Panc1 (cell line): ENCODE measurements at places on chromosomes 6 and 20.

DNA sequence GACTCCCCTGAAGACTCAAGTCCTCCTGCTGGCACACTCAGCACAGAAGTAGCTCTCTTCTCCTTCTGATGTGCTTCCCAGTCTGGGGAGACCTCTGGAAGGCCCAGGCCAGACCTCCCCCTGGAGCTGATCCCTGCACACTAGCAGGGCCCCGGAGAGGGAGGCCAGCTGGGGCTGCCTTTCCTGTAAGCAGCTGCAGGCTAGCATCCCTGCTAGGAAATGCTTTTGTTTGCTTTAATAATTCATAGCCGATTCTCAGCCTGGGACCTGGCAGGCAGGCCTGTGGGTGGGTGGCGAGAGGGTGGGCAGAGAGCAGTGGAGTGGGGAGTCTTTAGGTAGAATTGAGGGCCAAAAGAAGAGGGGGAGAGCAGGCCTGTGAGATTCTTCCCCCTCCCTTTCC lies 5.2 kb downstream of the EBF4 start:
- no peak for DNase-seq

GRCh38 chr6:39898625-39899024 lies 35.6 kb downstream of the MOCS1 start:
- DNase-seq, result no peak

GRCh38 chr6:110567957-110568696 lies 91.7 kb upstream of the SLC22A16 start:
- no peak for DNase-seq

GRCh38 chr6:148595550-148595949 lies 151.3 kb upstream of the UST start:
- DNase-seq, result no peak

DNA sequence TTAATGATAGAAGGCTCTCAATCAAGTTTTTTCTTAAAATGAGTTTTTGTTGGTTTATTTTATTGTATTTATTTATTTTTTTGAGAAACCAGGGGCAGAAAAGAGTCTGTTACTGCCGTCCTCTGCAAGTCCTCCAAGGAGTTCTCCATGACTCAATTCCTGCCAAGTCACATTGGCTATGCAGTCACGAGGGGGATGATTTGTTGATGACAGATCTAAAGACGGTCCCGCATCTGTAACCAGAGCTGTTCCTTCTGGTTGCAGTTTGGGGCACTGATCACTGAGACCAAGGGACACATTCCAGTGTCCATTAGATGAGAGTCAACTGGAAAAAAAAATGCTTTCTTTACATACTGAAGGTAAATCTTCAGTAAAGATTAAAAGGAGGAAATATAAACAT lies 13.9 kb upstream of the TSHZ2 start:
- no peak for DNase-seq

DNA sequence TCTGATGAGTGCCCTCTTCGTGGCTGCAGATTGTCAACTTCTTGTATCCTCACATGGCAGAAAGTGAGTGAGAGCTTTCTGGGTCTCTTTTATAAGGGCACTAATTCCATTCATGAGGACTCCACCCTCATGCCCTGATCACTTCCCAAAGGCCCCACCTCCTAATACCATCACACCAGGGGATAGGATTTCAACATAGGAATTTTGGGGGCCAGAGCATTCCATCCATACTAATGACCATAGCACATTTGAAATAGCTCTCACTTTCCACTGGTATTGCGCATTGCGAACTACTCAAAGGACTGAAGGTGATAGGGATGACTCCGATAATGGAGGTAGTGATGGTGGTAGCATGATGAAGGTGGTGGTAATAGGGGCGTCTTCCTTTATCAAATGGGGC lies 324.3 kb downstream of the PRL start:
- no peak for DNase-seq

- DNase-seq, result no peak
Observed at GRCh38 chr20:62196286-62196685, 13.5 kb downstream of the MTG2 start.

- no peak for DNase-seq
Observed at GRCh38 chr6:44558832-44559251, 171.3 kb downstream of the CDC5L start.

- DNase-seq, result no peak
Observed at GRCh38 chr6:49847014-49847413, 19.3 kb downstream of the CRISP1 start.

DNA sequence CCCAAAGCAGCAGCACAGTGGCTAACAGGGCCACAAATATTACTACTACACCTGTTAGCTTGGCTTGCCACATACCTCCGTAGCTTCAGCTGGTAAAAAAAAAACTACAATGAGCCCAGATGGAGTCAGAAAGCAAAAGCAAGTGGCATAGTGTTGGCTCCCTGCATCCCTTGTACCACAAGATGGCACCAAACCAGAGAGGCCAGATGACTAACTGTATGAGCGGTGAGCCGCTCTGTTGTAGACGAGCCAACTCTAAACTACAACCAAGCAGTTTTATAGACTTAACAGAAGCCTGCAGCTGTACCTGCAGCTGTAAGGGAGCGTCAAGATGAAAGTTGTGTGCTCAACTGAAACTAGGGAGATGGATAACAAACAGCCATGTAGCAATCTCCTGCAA lies 84.5 kb upstream of the MCHR2 start:
- DNase-seq, result no peak

DNA sequence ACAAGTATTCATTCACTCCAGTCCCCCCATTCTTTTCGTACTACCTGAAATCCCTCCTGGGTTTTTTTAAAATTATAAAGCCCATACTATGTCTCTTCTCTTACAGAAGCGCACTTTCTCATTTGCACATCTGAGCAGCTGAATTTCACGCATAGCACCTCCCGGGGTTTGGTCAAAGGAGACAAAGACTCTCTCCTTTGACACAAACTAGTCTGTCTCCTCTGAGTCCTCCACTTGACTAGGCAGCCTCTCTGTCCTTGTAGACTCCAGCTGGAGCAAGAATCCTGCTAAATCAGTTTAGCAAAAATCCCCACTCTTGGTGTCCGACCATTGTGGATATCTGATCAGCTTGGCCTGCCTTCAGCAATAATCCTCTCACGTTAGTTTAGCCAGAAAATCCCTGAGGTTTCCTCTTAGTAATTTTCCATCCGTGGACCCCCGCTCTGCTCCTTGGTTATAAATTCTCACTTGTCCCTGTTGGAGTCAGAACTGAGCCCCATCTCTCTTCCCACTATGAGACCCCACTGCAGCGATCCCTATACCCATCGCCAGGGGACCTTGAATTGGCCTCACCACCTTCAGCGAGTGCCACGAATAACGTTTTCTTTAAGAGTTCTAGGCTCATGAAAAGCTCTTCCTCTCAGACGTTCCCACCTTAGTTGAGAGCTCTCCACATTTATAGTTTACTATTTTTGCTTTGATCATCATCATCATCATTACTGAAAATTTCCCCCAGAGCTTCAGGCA lies 29.0 kb downstream of the PDYN start:
- DNase-seq, result no peak

- no peak for DNase-seq
Observed at GRCh38 chr6:146209942-146210341, 181.1 kb downstream of the GRM1 start.

- DNase-seq, result no peak
Observed at GRCh38 chr6:70210462-70210861, 92.4 kb downstream of the COL9A1 start.

DNA sequence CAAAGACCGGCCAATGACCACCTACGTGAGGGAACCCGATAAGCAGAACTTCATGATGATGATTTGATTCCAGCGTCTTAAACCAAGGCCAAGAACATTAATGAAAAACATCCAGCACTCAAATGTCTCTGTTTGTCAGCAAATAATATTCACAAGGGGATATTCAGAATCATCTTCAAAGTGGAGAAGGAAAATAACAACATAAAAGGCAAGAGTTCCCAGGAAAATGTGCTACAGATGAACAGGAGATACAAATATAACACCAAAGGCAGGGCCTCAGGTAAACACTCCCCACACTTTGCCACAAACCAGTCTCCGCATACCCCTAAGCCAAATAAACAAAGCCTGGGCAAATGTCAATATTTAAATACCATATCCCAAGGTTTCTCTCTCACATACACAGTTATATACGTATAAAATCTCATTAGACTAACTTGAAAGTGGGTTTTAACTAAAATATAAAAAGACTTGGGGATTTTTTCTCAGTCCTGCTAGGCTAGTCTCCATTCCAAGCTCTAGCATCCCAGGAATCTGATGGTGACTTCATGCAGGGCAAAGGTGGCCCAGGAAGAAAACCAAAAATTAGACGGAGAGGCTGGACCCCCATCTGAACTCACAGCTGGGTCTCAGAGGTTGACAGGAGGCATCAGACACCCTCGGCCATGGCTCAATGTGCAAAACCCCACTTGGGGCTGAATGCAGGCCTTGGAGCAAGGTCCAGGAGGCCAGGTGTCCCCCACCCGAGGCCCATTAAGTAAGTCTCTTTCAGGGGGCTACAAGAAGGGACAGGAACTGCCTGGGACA lies 32.1 kb downstream of the TRAM2 start:
- DNase-seq, result no peak

GRCh38 chr6:148818939-148819575 lies 72.2 kb downstream of the UST start:
- no peak for DNase-seq

DNA sequence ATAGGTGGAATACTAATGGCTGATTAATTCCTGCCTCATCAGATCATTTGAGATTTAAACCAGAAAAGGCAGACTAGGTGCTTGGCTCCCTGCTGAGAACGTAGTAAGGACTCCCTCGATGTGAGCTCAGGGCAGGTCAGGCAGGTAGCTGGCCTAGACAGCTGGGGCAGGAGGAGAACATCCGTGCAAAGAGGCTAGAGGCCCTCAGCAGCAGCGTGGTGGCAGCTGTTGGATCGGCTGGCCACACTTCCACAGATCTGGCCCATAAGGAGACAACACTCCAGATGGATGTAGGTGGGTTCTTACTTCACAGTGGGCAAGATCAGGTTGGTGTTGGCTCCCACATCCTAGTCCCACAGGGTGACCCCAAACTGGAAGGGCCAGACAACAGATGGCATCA lies 38.5 kb downstream of the EYA2 start:
- DNase-seq, result no peak

- no peak for DNase-seq
Observed at GRCh38 chr20:19497064-19497463, 261.0 kb upstream of the RIN2 start.

- no peak for DNase-seq
Observed at GRCh38 chr6:17045581-17046322, 56.1 kb upstream of the STMND1 start.

DNA sequence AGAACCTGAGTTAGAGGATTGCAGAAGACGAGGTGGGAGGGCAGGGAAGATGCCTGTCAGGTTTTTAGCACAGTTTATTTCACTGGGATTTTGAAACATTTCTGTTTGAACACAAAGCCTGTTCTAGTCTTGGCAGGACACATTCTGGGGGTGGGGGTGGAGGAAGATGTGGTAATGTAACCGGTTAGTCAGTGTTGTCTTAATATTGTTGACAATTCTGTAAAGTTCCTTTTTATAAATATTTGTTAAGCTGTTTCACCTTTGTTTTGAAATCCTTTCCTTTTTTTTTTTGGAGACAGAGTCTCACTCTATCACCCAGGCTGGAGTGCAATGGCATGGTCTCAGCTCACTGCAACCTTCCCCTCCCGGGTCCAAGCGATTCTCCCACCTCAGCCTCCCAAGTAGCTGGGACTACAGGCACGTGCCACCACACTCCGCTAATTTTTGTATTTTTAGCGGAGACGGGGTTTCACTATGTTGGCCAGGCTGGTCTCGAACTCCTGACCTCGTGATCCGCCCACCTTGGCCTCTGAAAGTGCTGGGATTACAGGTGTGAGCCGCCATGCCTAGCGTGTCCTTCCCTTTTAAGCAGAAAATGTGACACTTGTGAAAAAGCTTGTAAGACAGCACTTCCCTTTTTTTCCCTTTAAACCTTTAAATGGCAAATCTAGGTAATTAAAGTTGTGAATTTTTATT lies 20.2 kb downstream of the SLC9A8 start:
- no peak for DNase-seq

DNA sequence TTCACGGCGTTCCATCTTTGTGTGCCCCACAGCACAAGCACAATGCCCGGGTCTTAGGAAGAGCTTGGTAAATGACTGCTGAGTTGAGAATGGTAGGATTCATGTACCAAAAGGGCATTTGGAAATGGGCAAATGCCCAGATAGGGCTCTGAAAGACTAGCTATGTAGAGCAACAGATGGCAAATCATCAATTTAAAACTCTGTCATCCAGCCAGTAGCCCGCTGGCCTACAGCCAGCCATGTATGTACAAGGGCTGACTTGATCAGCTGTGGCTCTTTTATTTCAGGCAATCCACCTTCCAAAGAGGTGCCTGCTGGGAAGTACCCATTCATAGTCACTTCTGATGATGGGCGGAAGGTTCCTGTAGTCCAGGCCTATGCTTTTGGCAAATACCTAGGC lies 35.1 kb downstream of the NT5E start:
- DNase-seq, result no peak

DNA sequence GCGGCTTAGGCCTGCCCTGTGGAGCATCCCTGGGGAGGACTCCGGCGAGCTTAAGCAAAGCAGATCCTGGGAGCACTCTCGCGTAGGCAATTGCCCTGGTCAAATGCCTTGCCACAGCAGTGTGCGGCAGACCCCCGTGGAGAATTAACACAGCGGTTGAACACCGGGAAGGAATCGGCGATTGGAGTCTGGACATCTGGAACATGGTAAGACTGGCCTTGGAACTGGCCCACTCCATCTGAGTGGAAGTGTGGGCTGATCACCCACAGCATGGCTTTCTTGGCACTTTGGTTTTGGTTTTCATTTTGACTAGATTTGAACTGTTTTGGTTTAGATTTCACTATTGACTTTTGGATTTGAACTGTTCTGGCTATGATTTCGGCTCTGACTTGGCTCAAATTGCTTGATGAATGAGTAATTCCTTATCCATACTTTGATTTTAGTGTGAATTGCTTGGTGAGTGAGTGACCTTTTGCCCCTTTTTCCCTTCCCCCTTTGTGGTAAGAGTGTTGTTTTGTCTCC lies 300.7 kb downstream of the RNGTT start:
- DNase-seq, result no peak

DNA sequence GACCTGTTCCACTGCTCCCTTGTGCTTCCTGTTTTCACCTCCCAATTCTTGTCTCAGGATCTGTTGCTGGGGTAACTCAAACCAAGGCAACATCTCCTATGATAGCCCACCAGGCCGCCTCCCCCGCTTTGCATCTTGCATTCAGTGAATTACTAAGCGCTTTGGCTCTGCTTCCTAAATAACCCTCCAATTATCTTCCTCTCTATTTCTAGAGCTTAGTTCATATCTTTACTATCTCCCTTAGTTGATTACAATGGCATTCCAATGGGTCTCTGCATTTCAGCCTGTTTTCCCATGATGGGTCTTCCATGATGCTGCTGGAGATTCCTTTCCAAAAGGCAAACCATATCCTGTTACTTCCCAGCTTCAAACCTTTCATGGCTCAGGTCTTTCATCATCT lies 117.2 kb upstream of the FERMT1 start:
- DNase-seq, result no peak

- no peak for DNase-seq
Observed at GRCh38 chr20:51484831-51485230, 57.7 kb downstream of the NFATC2 start.

GRCh38 chr20:54056762-54057639 lies 13.4 kb downstream of the BCAS1 start:
- DNase-seq, result no peak

- DNase-seq, result no peak
Observed at GRCh38 chr6:131776985-131777384, 30.8 kb upstream of the ENPP1 start.

- no peak for DNase-seq
Observed at GRCh38 chr6:36636687-36637418, 41.7 kb upstream of the CDKN1A start.
